ENCODE measurements at places on chromosomes 12 and 14.

GRCh38 chr12:131803961-131804521 is 24.2 kb upstream of the MMP17 start:
- DNase-seq: no peak

- DNase-seq: no peak
Observed at GRCh38 chr12:47938093-47938492, 25.3 kb upstream of the TMEM106C start.

DNA sequence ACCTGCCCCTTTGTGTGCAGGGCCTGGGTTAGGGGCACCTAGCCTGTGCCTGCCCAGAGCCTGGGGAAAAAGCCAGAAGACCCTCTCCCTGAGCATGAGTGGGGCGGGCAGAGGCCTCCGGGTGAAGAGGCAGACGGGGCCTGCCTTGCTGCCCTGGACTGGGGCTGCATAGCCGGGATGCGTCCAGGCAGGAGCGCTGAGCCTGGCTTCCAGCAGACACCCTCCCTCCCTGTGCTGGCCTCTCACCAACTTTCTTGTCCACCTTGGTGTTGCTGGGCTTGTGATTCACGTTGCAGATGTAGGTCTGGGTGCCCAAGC is 216.1 kb downstream of the TMEM121 start:
- no peak for DNase-seq

- DNase-seq: no peak
Observed at GRCh38 chr14:76115010-76115422, 36.7 kb upstream of the GPATCH2L start.

DNA sequence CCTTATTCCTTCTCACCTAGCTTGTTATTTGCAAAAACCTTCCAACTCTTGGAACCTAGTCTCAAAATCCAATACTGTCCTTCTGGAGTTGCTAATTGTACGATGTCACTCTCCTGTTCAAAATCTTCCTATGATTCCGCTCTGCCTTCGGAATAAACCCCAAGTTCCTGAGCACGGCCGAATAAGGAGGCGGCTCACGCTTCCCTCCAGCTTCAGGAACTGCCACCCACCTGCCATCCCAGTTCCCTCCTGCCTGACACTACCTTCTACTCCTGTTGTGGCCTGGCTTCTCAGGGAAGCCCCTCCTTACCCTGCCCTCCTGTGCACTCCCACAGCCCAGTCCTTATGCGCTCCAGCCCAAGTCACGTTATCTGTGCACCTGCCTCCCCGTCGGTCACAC is 73.2 kb downstream of the SETD3 start:
- DNase-seq: no peak

DNA sequence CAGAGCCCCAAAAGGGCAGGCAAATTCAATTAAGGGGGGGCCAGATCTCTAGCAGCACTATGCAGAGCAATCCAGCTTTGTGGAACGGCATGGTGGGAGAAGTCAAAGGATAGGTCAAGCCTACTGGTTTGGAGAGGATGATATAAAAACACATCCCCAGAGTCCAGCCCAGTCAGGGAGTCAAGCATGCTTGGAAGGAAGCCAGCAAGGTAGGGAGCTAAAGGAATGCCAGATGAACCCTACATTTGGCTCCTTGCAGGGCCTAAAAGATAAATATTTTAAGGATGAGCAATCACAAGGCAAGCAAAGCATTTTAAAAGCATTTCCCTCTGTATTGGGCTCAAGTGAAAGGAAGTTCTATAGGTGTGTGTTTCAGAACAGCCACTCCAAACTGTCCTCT is 21.4 kb downstream of the KCTD10 start:
- DNase-seq: no peak

DNA sequence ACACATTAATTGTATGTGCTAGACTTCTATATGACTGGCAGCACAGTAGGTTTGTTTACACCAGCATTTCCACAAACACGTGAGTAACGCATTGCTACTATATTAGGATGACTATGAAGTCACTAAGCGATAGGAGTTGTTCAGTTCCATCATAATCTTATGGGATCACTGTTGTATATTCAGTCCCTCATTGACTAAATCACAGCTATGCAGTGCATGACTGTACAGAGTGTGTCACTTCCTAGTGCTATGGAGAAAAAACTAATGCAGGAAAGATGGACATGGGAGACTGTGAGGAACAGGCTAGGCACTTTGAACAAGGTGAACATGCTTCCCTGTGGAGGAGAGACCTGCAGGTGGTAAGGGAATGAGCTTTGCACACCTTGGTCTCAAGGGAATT is 259.8 kb downstream of the NUAK1 start:
- DNase-seq: no peak

- no peak for DNase-seq
Observed at GRCh38 chr12:41527534-41528116, 339.5 kb downstream of the PDZRN4 start.

GRCh38 chr14:50039734-50040400 is 76.5 kb downstream of the VCPKMT start:
- DNase-seq: no peak

- DNase-seq: no peak
Observed at GRCh38 chr12:124663771-124664366, 96.5 kb upstream of the NCOR2 start.

- no peak for DNase-seq
Observed at GRCh38 chr12:32605326-32606095, 73.6 kb upstream of the DNM1L start.

DNA sequence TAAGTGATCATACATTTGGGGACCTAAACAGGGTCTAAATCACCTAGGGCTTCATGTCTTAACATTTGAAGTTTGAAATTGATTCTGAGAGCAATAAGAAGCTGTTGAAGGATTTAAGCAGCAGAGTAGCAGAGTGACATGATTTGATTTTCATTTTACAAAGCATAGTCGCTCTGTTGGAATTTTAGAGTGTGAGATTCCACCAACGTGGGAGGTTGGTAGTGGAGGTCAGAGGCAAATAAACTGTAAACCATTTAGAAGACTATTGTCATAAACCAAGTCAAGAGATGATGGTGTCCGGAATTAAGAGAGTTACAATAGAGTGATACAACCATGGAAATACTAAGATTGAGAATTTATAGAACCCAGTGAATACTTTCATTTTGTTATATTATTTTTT is 52.7 kb upstream of the ZDHHC17 start:
- DNase-seq: no peak

DNA sequence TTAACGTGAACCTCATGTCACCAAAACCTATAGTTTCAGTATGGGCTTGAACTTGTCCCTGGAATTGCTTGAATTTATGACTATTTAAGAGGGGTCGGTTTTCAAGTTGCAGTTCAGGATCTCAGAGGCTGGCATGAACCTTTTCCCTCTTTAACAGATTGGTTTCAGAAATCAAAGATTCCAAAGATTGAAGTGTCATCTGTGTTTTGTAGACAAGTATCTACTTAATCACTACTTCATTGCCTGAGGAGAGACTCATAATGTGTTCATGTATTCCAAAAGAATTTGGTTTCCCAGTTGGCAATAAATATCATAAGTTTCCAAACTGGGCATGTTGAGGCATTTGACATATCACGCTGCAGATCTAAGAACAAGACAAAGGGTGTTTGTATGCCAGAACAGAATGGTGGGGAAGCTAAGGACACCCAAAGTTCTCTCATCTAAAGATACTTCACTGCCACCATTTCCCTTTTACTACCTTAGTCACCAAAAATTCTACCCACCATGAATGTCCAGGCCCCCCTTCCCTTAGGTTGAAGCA is 199.5 kb downstream of the NUAK1 start:
- no peak for DNase-seq

- DNase-seq: no peak
Observed at GRCh38 chr12:128813883-128814282, 9.9 kb downstream of the SLC15A4 start.

DNA sequence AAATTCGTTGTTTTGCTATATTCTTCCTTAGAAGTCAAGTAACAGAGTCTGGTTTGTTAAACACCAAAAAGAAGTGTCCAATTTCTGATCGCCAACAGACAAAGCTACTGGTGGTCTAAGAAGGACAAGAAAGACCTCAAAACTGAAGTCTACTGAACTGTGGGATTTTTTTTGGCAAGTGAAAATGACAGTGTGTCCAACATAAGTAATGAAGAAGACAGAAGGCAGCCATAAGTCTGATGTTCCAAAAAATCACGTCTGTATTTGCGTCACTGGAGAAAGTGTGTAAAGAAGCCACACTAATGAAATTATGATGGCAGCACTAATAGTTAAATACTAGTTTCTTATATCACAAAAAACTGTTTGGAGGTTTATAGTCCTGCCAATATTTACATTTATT is 32.6 kb downstream of the WASHC3 start:
- DNase-seq: no peak

DNA sequence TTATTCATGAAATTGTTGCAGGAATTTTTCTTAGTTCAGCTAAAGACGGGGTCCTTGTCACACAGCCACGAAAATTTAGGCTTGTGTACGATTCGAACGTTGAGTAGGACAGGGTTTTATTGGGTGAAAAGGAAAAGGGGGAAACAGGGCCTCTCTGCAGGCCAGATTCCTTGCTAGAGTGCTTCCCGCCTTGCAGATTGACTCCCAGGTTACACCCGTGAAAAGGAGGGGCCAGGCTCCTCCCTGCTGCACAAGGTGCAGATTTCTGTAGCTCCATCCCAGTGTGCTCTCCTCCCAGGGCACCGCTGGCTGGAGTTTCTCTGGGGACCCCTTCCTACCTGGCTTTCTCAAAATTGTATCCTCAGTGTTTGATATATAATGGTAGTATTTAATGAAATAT is 221.5 kb downstream of the ERC1 start:
- no peak for DNase-seq

DNA sequence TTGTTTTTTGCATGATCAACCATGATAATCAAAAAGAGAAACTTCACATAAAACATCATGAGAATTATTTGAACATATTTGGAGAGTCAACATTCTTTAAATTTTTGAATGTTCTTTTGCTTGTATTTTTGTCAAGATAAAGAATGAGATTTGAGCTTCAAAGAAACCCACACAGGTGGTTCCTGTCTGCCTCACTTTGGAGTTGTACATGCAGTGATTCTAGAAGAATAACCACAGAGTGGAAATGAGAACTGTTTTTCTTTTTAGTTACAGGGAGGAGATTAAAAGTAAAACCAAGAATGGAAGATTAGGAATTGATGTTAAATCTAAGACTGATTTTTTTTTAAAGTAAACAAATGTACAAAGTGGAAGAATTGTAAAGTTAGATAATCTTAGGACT is 2.3 kb upstream of the ZNF705A start:
- DNase-seq: no peak

- no peak for DNase-seq
Observed at GRCh38 chr12:63804746-63805145, 25.0 kb downstream of the RXYLT1 start.

Data from T-helper 17 cell (primary cell).